ENCODE measurements at places on chromosomes 12 and 14. TPM values are rescaled to one million over a fixed set of nuclear protein-coding genes. Genes with fewer than 3 reads are reported as not detected.

- no peak for DNase-seq
Observed at GRCh38 chr14:105894978-105895881, 368.8 kb downstream of the TMEM121 start.

- peak; percentile 83 for DNase-seq
Observed at GRCh38 chr12:7439579-7440505, 4.1 kb downstream of the CD163L1 start.

DNA sequence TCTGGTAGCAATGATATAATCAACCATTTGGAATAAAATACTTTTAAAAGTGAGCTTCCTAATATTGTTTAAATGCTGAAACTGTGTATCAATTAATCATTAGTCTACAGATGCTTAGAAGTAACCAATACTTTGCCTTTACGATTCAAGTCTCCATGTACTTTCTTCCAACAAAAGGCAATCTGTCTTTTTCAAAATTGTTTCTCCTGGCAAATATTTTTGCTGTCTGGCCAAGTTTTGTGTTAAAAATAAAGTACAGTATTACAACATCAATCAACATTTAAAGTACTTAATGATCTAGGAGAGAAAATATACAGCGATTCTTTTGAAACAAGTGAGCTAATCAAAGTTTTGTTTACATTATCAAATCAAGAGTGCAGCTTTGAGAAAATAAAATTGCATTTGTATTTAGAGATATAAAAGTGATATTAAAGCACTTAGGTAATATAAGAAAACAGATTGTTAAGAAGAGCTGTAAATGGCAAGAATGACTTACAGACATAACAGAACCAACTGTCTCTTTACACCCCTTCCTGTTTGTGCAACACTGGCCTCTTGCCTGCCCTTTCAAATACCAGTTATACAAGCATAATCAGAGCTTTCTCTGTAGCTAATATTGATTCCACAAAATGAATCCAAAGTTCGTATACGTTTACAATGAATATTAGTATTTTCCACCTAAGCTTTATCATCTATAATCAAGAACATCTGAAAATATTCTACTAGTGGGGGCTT lies 38.2 kb upstream of the FBLN5 start:
- DNase-seq = no peak

DNA sequence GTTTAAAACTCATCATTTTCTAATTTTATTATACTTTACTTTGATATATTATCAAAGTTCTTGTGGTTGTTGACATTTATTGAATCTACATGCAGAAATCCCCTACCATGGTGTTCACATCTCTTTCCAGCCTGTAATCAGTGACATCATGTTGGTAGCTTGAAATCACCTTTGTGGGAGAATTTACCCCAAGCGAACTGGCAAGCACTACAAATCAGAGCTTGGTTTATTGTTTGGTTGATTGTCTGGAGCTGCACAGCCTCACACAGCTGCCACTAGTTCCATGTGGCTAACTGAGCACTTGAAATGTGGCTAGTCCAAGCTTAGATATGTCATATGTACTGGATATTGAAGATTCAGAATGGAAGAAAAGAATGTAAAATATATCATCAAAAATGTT lies 15.4 kb upstream of the KRT5 start:
- no peak for DNase-seq

- DNase-seq = no peak
Observed at GRCh38 chr14:39433452-39433813, 1.2 kb upstream of the FBXO33 start.

DNA sequence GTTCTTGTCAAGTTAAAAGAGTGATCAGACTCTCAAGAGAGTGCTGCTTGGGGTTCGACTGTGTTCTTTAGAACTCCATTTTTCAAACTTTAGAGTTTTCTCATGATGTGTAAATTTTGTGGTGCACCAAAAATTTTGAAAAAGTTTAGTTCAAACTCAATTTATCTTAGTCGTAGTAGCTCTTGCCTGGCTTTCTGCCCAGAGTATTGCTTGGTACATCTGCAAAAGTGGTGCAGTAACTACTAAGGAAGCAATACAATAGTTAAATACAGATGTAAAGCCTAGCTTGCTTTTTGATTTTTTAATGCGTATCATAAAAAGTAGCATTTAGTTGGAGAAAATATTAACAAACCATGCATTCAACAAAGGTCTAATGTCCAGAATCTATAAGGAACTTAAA lies 9.5 kb upstream of the CCDC91 start:
- DNase-seq = no peak

DNA sequence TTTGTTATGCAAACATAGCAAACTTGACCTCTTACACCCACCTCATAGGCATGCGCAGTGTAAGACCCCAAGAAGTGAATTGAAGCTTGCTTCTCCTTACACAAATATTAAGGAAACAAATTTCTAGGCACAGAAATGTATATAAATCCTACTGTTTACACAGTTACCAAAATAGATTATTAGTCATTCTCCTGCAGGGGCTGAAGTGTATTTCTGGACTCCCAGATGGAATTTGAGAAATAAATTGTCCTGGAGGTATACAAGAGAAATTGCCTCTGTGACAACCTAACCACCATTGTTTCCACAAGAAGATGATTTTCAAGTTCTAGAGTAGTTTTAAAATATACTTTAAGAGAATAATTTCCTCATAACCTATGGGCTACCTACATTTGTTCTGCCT lies 656.0 kb upstream of the MDGA2 start:
- DNase-seq = no peak

DNA sequence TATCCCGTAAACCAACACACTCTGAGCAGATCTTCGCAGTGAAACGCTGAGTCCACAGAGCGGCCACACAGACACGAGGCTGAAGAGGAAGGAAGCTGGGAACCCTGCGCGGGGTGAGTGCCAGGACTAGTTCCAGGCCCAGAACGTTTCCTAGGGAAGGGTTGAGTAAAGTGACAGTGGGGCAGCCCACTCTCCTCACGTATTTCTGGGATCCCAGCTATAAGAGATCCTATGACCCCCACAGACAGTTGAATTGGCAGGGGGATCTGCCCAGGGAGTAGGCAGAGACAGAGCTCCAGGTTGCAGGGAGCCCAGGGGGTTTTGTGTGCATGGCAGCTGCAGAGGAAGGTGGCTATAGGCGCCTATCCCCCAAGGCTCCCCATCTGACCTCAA lies 51.1 kb downstream of the GTF2A1 start:
- DNase-seq = no peak

DNA sequence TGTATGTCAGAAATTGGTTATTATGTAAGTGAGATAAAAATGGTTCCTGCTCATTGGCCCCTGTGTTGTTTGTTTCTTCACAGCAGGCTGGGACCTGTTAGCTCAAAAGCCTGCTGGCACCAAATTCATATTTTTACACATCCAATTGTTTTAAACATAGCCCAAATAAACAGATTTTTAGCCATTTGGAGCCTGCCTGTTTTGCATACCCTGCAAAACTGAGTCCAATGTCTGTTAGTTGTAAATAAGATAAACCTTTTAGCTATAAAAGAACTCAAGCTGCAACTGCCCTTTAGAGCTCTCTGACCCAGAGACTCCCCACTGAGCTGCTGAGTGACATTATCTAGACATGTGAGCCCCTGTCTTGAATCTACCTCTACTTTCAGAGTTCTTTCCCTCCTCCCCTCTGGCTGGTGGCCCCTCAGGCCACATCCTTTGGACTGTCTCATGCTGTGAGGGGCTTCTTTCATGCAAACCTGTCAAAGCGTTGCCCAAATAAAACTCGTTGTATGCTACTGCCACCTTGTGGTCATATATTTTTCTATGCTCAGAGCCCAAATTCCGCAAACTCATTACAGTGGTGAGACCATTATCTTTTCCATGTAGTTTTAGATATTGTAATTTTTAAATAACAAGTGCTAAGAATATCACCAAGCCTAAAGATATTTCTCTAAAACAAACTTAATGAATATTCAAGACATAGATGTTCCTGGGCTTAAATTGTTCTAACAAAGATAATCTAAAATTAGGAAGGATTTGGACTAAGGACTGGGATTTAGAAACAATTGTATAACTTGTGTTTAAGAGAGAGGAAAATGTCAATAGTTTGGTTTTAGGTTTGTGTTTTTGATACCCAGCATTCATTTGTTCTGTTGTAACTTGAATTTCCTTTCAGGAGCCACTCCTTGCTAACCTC lies 337.9 kb downstream of the AACS start:
- peak; percentile 74 for DNase-seq

DNA sequence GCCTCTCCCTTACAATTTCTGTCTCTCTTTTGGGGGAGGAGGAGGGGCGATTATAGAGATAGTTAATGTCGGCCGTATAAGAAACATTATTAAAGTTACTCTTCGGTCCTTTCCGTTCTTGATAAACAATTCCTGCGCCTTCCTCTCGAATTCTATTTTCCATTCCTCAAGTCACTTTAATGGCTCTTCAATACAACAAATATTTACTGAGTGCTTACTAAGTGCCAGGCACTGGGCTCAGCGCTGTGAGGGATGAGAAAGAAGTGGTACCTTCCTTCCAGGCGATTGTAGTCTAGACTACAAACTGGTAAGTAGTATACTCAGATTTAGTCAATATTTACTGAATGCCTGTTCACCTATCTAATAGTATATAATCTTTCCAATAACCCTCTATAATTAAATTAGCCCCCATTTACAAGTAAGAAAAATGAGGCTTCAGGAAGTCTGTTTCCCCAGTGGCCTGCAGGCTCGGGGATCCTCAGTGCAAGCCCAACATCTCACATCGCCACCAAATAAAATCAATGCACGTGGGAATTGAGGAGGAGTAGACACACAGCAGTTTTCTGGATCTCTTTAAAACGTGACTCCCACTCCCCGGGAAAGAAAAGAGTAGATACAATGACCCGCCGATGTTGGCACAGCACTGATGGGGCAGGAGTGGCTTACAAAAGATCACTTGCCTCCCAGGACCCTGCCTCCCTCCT lies 589 bp upstream of the ZNF219 start:
- peak; percentile 18 for DNase-seq

GRCh38 chr12:115451780-115452736 lies 768.1 kb upstream of the TBX3 start:
- DNase-seq = peak; percentile 90

- no peak for DNase-seq
Observed at GRCh38 chr12:48927261-48927660, 2.0 kb upstream of the FKBP11 start.

DNA sequence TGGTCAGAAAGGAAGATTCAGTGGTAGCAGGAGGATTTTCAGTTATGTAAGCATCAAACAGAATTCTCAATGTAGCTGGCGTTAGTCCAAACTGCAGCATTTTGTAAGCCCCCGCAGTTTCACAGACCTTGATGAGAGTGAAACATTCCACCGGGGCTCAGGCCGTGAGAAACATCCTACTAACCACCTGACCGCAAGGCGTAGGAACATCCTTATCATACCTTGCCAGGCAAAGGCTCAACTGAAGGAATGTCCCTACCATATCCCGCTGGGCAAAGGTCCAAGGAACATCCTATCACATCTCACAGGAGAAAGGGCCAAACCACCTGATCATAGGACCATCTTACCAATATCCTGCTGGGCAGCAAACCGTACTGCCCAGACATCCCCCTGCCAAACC lies 624.8 kb upstream of the TMEM132C start:
- no peak for DNase-seq

GRCh38 chr14:98507264-98507663 lies 764.7 kb downstream of the BCL11B start:
- no peak for DNase-seq

- DNase-seq = peak; percentile 2
Observed at GRCh38 chr14:106141242-106142220, 615.1 kb downstream of the TMEM121 start.

DNA sequence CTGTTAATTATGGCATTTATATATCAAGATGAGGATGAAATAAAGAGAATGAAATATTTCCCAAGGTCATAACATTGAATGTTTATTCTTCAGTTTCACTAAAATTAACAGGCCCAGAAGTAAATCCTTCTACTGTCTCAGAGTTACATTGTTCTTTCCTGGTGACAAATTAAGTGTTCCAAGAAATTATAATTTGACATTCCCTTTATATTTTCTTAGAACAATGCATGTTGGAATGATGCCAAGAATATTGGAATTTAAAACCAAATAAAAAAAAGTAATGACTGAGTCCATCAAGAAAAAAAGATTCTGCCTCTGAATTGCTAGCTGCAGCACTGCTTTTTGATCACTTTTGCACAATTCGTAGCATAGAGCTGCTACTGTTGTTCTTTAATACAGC lies 152.1 kb downstream of the METTL25 start:
- no peak for DNase-seq

GRCh38 chr14:82805892-82806825 lies 1272.5 kb upstream of the SEL1L start:
- peak; percentile 4 for DNase-seq

GRCh38 chr12:51850081-51850964 lies 1.8 kb upstream of the FIGNL2 start:
- DNase-seq = no peak

BDKRB2 gene
- total RNA-seq = 1.3 TPM

MYF5 gene
- total RNA-seq = not detected

PTPN11 gene
- 73.0 TPM for total RNA-seq

CLEC6A gene
- total RNA-seq = 0.07 TPM

PELI2 gene
- 11.9 TPM for total RNA-seq

SLC17A8 gene
- not detected for total RNA-seq

ESYT1 gene
- total RNA-seq = 120 TPM

KRT86 gene
- total RNA-seq = not detected

AHNAK2 gene
- 2.3 TPM for total RNA-seq

PZP gene
- not detected for total RNA-seq

NR2C1 gene
- 57.5 TPM for total RNA-seq

ASCL1 gene
- not detected for total RNA-seq

MBIP gene
- 7.6 TPM for total RNA-seq

CAPRIN2 gene
- 71.5 TPM for total RNA-seq

SDSL gene
- total RNA-seq = 3.3 TPM
